ENCODE measurements at places on chromosomes 1 and 21. TPM values are rescaled to one million over a fixed set of nuclear protein-coding genes. Genes with fewer than 3 reads are reported as not detected.
A peak's percentile ranks its signal among the peaks of the same experiment; 100 is the strongest.

DNA sequence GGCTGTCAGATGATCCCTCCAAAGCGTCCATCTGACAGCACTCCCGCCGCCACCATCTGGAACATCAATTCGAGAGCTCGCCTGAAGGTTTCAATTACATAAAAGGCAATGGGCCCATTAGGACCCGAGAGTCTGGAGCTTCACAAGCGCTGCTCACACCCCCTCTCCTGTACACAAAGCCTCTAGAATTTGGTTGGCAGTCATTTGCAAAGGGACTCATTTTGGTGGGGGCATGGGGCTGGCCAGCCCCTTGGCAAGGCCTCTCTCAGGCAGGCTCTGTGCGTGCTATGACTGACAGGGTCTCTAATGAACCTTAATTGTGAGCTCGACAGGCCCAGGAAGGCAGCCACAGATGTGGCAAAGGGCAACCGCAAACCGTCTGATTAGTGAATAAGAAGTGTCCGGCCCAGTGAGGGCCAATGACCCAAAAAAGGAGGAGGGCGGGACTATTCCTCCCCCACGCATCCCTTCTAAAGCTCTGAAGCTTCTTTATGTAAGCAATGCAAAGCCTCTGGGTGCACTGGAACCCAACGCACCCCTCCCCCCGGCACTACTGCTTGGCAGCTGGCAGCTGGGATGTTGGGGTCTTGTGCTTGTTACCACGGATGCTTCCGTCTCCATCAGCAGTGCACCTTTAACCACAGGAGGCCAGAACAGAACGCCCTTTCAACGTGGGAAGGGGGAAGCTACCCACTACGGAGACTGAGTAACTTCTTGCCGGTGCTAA, 79.4 kb downstream of the CAPZB start:
- DNase-seq = peak; percentile 51

- peak; percentile 75 for DNase-seq
These were observed 16.1 kb downstream of the SIPA1L2 start for GRCh38 chr1:232613752-232614381.

- DNase-seq = no peak
These were observed 5.2 kb upstream of the AGPAT3 start for GRCh38 chr21:43859747-43860214.

DNA sequence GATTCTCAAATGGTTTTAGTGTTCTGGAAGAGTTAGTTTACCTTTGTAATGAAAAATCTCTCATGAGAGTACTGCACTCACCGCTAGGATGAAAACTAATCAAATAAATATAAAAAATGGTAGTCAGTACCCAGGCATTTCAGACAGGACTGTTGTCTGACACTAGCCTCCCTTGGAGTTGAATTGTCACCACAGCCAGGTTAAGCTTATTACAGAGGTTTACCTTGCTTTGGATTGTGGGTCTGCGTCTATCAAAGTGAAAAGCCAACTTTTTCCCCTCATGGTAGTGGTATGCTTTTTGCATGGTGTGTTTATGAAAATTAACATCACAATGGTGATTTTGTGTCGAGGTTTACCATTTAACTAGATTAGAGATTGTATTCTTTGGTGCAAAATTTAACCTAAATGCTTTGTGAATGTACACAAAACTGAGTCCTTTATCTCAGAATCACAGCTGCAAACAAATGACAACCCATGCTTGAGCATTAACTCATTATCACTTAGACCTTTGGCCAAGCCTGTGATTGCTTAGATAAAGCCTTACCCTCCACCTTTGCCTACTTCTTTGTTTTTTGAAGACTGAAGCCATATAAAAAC, 20.1 kb downstream of the RAP1A start:
- no peak for DNase-seq

GRCh38 chr1:87179076-87179810, 149.4 kb upstream of the LMO4 start:
- no peak for DNase-seq

- DNase-seq = peak; percentile 95
These were observed at the start of gene IFI44 for GRCh38 chr1:78649628-78650027. Gene IFI44 (plus strand): TSS chr1:78649831. CDS start chr1:78650196, 365 bp downstream.

GRCh38 chr1:167617153-167618147, 12.6 kb upstream of the RCSD1 start:
- DNase-seq = no peak

- peak; percentile 77 for DNase-seq
These were observed 161.9 kb upstream of the UBE2U start for GRCh38 chr1:64041371-64042131.

DNA sequence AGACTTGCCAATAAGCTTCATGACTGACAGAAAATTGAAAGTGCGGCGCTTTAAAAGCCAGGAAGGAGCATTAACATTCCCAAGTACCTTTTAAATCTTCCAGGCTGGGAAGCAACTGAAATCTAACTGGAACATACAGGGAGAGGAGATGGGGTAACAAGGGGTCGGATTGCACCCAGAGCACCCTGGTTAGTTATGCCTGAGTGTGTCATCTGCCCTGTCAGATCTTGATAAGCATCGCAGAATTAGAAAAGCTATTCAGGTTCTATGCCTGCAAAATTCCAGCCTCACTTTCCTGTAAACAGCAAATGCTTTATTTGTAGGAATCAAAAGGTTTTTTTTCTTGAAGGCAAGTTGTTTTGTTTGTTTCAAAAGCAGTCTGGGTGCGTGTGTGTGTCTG, 58.5 kb downstream of the SERBP1 start:
- peak; percentile 52 for DNase-seq

GRCh38 chr1:243264717-243265116, 8.9 kb downstream of the SDCCAG8 start:
- DNase-seq = peak; percentile 50

DNA sequence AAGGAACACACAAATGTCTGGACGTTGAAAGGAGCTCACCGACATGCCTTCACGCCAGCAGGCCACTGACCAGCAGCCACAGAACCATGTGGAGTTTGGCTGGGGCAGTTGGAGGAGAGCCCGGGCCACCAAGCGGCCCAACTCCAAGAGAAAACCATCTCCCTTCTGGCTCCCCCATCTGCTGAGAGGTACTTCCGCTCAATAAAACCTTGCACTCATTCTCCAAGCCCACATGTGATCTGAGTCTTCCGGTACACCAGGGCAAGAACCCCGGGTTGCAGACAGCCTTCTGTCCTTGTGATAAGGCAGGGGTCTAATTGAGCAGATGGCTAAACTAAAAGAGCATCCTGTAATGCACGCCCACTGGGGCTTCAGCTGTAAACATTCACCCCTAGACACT, 24.4 kb downstream of the RGS4 start:
- no peak for DNase-seq

- peak; percentile 93 for DNase-seq
These were observed 86.8 kb upstream of the PUM1 start for GRCh38 chr1:31152181-31152795.

- DNase-seq = no peak
These were observed 13.0 kb downstream of the PTPRC start for GRCh38 chr1:198651650-198652400.

DNA sequence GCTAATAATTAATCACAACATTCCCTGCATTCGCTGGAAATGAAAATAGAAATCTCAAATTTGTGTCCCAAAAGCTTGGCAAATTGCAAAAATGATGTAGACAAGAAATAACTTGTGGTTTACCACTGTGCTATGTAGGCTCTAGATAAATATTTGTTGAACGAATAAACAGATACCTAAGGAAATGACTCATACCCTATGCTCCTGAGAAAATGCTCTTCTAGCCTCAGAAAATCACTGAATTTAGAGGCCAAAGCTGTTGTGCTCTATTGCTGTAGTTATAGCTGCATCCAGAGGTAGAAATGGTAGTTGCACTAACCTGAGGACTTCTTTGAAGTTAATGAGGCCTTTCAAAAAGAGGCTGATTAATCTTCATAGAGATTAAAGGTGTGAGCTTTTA, 142.0 kb upstream of the ZNHIT6 start:
- peak; percentile 95 for DNase-seq

GRCh38 chr1:54671985-54672608, 30.5 kb downstream of the MROH7 start:
- DNase-seq = peak; percentile 51

- peak; percentile 32 for DNase-seq
These were observed 9.5 kb downstream of the COLGALT2 start for GRCh38 chr1:184027826-184028695.

DNA sequence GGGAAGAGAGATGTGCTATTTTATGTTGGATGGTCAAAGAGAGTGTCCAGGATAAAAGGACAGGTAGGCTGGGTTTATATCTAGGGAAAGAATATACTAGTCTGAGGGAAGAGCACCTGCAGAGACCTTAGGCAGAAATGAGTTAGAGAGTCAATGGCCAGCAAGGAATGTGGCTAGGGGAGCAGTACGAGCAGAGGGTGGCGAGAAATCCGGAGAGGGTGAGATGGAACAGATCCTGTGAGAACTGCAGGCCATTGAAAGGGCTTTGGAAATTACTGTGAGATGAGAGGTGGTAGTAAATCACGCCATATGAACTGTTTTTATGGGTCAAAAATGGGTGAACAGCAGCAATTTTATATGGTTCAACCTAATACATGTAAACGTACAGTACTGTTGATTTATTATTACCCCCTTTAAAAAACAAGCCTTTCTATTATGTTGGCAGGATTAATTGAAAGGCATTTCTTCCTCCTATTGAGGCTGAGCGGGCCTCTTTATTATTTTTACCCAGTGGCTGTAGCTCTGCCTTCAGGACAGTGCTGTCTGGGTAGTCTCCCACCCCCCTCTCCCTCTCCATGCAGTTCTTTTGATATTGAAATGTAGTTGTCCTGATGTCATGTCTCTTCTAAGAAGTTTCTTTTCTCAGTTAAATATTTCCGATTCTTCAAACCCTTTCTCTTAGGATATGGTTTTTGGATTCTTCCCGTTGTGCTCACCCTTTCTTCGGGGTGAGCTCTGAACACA, 75.2 kb upstream of the CD1D start:
- no peak for DNase-seq

- DNase-seq = peak; percentile 74
These were observed at the start of gene EFNA1 for GRCh38 chr1:155127105-155127966. Gene EFNA1 (plus strand): TSS chr1:155127876. CDS start chr1:155127978, 102 bp downstream.

DNA sequence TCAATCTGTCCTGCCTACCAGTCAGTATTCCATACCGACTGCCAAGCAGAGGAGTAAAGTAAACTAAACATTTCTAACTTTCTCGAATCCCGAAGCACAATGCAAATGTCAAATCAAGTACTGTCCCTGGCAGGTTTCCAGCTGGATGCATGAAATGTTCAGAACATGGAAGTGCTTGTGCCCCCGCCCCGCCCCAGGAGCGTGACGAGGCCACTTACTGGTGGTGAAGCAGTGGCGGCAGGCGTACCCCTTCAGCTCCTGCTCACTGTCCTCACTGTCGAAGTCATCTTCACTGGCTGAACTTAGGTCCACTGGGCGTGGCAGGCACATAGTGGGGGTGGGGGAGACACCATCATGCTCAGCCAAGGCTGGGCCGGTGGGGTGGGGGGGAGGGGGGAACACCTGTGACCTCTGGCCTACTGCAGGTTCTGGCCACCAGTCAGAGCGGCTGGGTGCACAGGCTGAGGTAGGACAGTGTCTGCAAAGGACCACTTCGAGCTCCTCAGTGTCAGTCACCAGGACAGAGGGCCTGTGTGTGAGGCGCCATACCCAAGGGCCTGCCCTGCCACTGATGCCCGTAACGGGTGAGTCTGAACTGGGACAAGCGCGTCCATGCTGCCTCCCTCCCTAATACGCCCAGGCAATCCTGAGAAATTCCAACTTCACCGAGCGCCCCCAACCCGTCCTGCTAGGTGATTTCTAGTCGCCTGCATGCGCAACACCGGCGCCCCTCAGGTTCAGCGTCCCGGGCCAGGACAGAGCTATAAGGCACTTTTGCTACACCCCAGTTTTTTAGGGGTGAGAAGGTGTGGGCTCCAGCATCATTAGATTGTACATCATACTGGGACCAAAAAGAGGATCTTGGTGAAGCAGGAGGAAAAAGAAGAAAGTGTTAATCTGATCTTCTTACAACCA, 46.9 kb downstream of the SLC45A1 start:
- DNase-seq = no peak

GRCh38 chr1:202072211-202072765, 50.4 kb upstream of the GPR37L1 start:
- no peak for DNase-seq

- DNase-seq = peak; percentile 2
These were observed 2.0 kb upstream of the OR2AK2 start for GRCh38 chr1:247962911-247963588.

- no peak for DNase-seq
These were observed 91.6 kb downstream of the TBX19 start for GRCh38 chr1:168372307-168372706.

- peak; percentile 3 for DNase-seq
These were observed 166.0 kb upstream of the C8B start for GRCh38 chr1:57131701-57132394.

- peak; percentile 20 for DNase-seq
These were observed 46.8 kb upstream of the C1orf198 start for GRCh38 chr1:230915078-230915477.

- DNase-seq = no peak
These were observed 6.0 kb upstream of the MYOG start for GRCh38 chr1:203091761-203092330.

GRCh38 chr1:10143961-10144485, 66.3 kb upstream of the KIF1B start:
- no peak for DNase-seq

DNA sequence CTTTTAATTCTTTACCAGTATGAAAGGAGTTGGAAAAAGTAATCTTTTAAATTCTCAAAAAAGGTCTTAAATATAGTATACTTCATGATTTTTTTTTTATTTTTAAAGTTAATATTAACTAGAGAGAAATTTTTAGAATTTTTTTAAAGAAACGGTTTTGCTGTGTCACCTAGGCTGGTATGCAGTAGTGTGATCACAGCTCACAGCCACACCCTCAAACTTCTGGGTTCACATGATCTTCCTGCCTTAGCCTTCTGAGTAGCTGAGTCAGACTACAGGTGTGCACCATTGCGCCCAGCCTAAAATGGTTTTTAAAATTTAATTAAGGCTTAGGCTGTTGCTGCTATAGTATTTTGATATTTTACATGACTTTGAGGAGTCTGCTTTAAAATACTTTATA, 52.4 kb downstream of the TLCD4 start:
- peak; percentile 72 for DNase-seq

GRCh38 chr1:167659450-167659849, 29.4 kb downstream of the RCSD1 start:
- peak; percentile 54 for DNase-seq

- peak; percentile 54 for DNase-seq
These were observed 27.7 kb upstream of the PTGFRN start for GRCh38 chr1:116881879-116882520.

GRCh38 chr1:164163289-164163849, 395.6 kb upstream of the PBX1 start:
- no peak for DNase-seq

The HTR1D gene
- total RNA-seq = 0.39 TPM

The DYNLT4 gene
- total RNA-seq = not detected

The MAP3K21 gene
- 3.6 TPM for total RNA-seq

The APOBEC4 gene
- not detected for total RNA-seq

The HPDL gene
- total RNA-seq = not detected

The KIRREL1 gene
- total RNA-seq = 103 TPM

The SGIP1 gene
- 5.8 TPM for total RNA-seq

The PROX1 gene
- 0.02 TPM for total RNA-seq

The LAD1 gene
- total RNA-seq = 0.07 TPM

The KCNC4 gene
- 0.91 TPM for total RNA-seq

The TMEM50B gene
- 58.6 TPM for total RNA-seq

The PPIAL4G gene
- not detected for total RNA-seq
